ENCODE measurements at places on chromosomes 1 and 21. TPM values are rescaled to one million over a fixed set of nuclear protein-coding genes. Genes with fewer than 3 reads are reported as not detected.

DNA sequence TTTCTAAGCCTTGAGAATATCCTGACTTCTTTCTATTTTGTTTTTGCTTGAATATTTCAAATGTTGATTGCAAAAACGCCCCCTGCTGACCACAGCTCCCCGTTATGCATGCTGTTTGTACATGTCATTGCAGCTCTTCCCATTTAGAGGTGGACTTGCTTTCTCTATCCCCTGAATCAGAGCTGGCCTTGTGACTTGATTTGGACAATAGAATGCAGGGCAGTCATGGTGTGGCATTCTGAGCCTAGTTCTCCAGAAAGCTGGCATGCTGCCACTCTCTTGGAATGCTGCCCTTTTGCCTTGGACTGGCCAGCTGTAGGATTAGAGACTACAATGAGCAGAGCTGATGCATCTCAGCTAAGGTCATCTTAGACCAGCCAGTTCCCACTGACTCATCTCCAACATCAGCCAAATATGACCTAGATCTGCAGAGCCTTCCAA is 1561.5 kb downstream of the MRPL39 start:
- DNase-seq: peak; percentile 31
- H3K4me3 ChIP-seq: no peak overlapping the region
- no peak overlapping the region for H3K27ac ChIP-seq
- H3K4me1 ChIP-seq: no peaks in the 10 kb centered on the region

The CHODL gene
- 2.0 TPM for total RNA-seq

DNA sequence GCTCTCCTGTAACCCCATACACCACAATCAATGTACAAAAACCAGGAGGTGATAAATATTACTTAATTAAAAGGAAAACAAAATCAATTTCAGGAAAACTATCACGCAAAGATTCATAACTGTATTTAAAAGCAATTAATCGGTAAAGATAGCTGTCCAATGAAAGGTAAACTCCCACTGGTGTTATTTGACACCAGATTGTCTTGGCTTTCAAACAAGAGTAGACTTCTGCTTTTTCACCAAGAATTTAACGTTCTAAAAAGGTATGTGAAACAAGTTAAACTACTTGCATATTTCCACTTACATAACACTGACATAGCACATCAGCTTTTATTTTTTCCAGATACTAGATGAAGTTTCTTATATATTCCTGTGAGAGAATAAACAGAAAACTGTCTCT is 3.5 kb downstream of the PLPP3 start:
- DNase-seq: no peak
- H3K36me3 ChIP-seq: no peaks in the 10 kb centered on the region
- peak overlapping the region; percentile 99 for H3K4me3 ChIP-seq

GRCh38 chr1:99139876-99140275 is 124.4 kb upstream of the PLPPR4 start:
- H3K36me3 ChIP-seq: no peaks in the 10 kb centered on the region
- no peak overlapping the region for H3K4me3 ChIP-seq
- no peaks in the 10 kb centered on the region for H3K4me1 ChIP-seq
- no peak for DNase-seq

GRCh38 chr1:39922251-39922688 is 20.6 kb upstream of the MYCL start:
- no peaks in the 10 kb centered on the region for H3K27me3 ChIP-seq
- no peak overlapping the region for H3K4me3 ChIP-seq
- no peak for DNase-seq

The DCST1 gene
- not detected for total RNA-seq

The TNNT2 gene
- 2.1 TPM for total RNA-seq

DNA sequence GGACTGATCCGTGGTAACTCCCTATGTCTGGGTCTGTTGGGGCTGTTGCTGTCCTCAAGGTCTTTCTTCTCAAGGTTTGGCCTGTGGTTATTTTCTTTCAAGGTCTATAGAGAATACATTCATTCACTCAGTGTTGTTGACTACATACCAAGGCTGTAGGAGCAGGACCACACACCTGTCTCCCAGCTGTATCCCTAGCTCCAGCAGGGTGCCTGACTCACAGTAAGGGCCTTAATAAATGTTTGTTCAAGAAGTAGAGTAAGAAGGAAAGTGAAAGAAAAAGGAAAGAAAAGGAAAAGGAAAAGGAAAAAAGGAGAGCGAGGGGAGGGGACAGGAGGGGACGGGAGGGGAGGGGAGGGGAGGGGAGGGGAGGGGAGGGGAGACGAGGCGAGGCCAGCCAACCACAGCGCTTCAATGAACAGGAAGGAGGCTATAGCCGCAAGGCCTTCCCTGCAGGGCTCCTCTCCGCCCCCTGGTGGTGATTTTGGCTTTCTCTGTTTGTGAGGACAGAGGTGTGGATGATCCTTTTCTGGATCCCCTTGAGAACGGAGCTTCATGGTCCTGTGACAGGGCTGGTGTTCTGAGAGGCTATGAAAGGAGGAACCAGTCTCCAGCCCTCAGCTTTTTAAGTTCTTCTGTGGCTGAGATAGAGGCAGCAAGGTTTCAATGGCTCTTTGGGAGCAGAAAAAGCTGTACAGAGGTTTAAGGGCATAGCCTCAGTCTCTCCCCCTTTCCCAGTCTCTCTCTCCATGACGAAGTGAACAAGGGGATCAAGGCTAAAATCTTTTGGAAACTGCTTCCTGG is 30.6 kb upstream of the LCE5A start:
- no peaks in the 10 kb centered on the region for H3K36me3 ChIP-seq
- H3K4me1 ChIP-seq: no peaks in the 10 kb centered on the region
- H3K27me3 ChIP-seq: no peaks in the 10 kb centered on the region
- no peak overlapping the region for H3K27ac ChIP-seq

GRCh38 chr1:78061825-78062523 is 16.2 kb downstream of the GIPC2 start:
- no peaks in the 10 kb centered on the region for H3K27me3 ChIP-seq
- H3K27ac ChIP-seq: no peak overlapping the region
- no peaks in the 10 kb centered on the region for H3K36me3 ChIP-seq
- no peak for DNase-seq
- no peak overlapping the region for H3K4me3 ChIP-seq

The LINGO4 gene
- total RNA-seq: 0.41 TPM

DNA sequence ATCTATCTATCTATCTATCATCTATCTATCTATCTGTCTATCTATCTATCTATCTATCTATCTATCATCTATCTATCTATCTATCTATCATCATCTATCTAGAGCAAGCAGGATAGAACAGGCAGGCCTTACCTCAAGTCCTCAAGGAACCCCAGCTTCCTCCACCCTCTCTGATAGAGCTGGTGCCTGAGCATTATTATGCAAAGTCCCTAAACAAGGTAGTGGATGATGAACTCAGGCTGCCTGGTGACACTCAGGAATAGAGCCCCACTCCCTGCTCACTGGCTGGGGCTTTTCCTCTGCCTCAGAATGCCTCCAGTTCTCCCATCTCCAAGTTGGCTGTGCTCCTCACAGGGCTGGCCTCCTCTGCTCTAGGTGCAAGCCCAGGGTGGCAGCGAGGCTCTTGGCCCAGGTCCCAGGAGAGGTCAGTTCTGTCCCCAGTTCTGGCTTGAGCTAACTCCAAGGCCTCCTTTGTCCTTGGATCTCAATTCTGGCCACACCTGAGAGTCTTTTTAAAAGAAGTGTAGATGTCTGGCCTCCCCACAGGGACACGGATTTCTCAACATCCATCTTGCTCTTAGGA is 60.2 kb downstream of the PCP4 start:
- no peak overlapping the region for H3K27ac ChIP-seq
- no peak for DNase-seq
- no peak overlapping the region for H3K4me3 ChIP-seq
- H3K4me1 ChIP-seq: no peaks in the 10 kb centered on the region
- no peaks in the 10 kb centered on the region for H3K36me3 ChIP-seq

The PYHIN1 gene
- total RNA-seq: 3.9 TPM

DNA sequence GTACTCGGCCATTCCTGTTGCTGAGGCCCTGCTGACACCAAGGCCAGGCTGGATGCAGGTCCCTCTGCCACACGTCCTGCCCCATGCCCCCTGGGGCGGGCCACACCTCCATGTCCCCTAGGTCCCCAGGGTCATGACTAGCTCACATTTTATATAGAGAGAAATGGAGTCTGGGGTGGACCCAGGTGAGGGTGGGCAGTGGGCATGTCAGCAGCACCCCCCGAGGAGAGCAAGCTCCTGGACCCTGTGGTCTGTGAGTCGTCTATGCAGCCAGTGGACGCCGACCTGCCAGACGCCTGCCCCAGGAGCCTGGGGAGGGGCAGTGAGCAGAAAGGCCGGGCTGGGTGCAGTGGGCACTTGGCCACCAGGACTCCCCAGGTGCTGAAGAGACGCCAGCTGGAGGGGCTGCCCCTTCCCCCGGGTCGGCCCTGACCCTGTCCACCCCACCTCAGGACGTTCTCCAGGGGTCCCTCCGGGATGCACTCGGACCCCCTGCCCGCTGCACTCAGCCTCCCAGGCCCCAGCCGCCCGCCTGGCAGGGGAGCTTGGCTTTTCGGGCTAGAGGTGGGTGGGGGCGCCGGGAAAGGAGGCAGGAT is 15.9 kb downstream of the SAMD11 start:
- no peak overlapping the region for H3K4me3 ChIP-seq
- no peaks in the 10 kb centered on the region for H3K36me3 ChIP-seq
- H3K4me1 ChIP-seq: peaks cover 37% of the 10 kb centered on the region
- no peak for DNase-seq
- H3K27ac ChIP-seq: peak overlapping the region; percentile 47

DNA sequence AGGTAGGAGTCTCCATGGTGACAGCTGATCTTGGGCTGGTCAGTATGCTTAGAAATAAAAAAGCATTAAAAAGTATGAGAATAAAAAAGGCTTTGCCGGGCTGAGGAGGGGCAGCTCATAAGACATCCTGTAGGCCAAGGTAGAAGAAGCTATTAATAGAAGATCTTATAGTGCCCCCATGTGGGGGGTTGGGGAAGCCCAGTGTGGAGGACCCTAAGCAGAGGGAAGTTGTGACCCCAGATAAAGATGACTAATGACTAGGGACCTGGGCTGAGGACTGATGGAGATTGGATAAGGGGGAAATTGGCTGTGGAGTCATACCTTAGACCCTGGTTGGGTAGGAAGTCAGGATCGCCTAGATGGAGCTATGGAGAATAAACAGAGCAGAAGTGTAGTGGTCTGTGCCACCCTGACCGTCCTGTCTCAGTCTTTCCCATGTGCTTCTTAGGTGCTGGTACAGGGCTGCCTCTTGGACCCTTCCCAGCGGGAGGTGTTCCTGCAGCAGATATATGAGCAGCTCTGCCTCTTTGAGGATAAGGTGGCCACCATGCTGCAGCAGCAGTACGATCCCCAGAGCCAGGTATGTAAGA is 25.0 kb downstream of the SZT2 start:
- no peak overlapping the region for H3K27ac ChIP-seq
- no peaks in the 10 kb centered on the region for H3K27me3 ChIP-seq
- peaks cover 11% of the 10 kb centered on the region for H3K36me3 ChIP-seq
- no peak overlapping the region for H3K4me3 ChIP-seq
- H3K4me1 ChIP-seq: peaks cover 5% of the 10 kb centered on the region

The CCT3 gene
- 149 TPM for total RNA-seq

GRCh38 chr1:85550784-85551516 is 29.6 kb upstream of the CCN1 start:
- no peaks in the 10 kb centered on the region for H3K27me3 ChIP-seq
- no peak overlapping the region for H3K27ac ChIP-seq
- H3K36me3 ChIP-seq: no peaks in the 10 kb centered on the region
- no peak for DNase-seq

DNA sequence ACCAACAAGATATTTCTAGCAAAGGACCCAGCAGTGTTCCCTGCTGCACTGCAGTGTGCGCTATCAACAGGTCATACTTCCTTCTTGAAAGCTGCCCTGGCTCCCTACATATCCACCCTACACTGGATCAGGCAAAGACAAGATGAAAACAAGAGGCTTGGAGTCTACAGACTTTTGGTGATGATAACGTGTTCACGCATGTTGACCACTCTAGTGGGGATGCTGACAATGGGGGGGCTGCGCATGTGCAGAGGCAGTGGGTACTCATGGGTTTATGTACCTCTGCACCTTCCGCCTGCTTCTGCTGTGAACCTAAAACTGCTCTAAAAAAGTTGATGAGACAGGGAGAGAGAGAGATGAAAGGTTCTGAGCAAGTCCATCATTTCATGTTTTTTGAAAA is 5.5 kb downstream of the ENO1 start:
- no peak for DNase-seq
- H3K4me3 ChIP-seq: no peak overlapping the region
- H3K27ac ChIP-seq: peak overlapping the region; percentile 55
- peaks cover 56% of the 10 kb centered on the region for H3K36me3 ChIP-seq
- peaks cover 46% of the 10 kb centered on the region for H3K4me1 ChIP-seq

DNA sequence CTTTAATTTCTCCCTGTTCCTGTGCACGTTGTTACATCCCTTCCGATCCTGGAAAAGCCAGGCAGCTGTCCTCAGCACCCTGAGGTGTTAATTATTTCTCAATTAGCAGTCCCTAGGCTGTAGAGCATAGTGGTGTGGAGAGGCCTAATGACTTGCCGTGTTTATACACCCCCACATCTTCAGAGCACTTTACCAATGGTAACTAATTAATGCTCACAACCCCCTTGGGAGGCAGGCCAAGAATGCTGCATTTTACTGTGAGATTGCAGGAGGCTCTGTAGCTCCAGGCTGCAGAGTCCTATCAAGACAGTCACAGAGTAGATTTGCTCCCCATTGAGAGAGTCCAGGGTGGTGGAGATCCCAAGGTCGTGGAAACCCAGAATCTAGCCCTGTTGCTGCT is 2.4 kb upstream of the PARS2 start:
- peaks cover 12% of the 10 kb centered on the region for H3K4me1 ChIP-seq
- H3K27me3 ChIP-seq: no peaks in the 10 kb centered on the region
- H3K4me3 ChIP-seq: no peak overlapping the region
- no peak overlapping the region for H3K27ac ChIP-seq

- H3K27me3 ChIP-seq: no peaks in the 10 kb centered on the region
- H3K4me1 ChIP-seq: no peaks in the 10 kb centered on the region
- H3K27ac ChIP-seq: no peak overlapping the region
- no peaks in the 10 kb centered on the region for H3K36me3 ChIP-seq
- H3K4me3 ChIP-seq: no peak overlapping the region
Observed at GRCh38 chr1:237972186-237972585, 81.5 kb upstream of the ZP4 start.

Measured in kidney (tissue), 22 donors.